Fibroblast of skin of abdomen (primary cell): ENCODE measurements at places on chromosomes 12 and 14.

GRCh38 chr12:76997011-76997780, 68.2 kb downstream of the E2F7 start:
- peak; percentile 32 for DNase-seq

DNA sequence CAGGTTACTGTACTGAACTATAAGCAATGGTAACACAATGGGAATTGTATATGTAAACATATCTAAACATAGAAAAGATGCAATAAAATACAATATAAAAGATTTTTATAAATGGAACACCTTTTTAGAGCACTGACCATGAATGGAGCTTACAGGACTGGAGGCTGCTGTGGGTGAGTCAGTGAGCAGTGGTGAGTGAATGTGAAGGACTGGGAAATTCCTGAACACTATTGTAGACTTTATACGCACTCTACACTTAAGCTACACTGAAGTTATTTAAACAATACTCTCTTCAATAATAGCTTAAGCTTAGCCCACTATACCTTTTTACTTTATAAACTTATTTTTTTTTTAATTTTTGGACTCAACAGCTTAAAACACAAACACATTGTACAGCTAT, 313.5 kb downstream of the KCNC2 start:
- DNase-seq = peak; percentile 11

GRCh38 chr14:104386151-104386841, 193.3 kb upstream of the C14orf180 start:
- DNase-seq = no peak

DNA sequence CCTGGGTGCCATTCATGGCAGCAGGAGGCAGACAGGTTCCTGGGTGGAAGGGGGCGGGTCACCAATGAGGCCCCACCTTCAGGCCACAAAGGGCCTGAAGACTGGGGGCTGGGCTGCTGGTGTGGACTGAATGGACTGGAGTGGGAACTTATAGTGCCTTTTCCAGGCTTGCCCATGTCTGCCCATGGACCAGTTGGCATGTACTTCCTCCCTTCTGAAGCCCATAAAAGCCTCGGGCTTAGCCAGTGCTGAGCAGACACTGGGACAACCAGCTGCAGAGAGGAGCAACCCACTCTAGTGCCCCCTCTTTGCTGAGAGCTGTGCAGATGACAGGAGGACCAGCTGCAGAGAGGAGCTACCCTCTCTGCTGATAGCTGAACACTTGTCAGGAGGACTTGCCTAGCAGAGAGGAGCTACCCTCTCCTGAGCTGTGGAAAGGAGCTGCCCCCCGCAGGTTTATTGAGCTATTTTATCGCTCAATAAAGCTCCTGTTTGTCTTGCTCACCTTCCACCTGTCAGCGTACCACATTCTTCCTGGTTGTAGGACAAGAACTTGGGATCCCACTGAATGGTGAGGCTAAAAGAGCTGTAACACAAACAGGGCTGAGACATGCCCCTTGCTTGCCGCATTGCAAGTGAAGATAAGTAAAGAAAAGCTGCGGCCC, 34.0 kb downstream of the APAF1 start:
- DNase-seq = no peak

DNA sequence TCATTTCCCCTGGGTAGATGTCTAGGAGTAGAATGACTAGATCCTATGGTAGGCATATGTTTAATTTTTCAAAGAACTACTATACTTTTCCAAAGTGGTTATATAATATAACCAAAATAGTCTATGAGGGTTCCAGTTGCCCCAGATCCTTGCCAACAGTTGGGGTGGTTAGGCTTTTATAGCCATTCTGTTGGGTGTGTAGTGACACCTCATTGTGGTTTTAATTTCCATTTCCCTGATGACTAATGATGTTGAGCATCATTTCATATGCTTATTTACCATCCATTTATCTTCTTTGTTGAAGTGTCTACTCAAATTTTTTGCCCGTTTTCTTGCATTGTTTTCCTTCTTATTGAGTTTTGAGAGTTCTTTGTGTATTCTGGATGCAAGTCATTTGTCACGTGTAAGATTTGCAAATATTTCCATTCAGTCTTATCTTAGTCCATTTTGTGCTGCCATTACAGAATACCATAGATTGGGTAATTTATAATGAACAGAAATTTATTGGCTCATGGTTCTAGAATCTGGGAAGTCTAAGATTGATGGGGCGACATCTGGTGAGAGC, 4.7 kb downstream of the SYNE2 start:
- DNase-seq = no peak

DNA sequence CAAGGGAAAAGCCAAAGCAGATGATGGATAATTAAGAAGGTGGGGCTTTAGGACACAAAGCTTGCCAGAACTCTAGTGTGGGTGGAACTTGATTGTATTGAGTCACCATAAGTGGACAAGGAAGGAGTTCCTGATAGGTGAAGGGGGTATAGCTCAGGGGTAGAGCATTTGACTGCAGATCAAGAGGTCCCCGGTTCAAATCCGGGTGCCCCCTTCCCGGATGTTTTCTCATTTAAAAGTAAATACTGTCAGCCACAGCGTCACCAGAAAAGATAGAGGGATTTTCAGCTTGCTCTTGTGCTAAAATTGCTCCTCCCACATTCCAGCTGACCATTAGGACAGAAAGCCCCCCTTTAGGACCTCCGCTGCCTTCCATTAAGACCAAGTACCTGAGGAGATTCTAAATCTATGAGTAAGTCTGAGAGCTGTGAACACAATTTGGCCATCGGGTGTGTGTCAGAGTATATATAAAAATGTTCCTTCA, 36.6 kb downstream of the DCAF4 start:
- peak; percentile 85 for DNase-seq

DNA sequence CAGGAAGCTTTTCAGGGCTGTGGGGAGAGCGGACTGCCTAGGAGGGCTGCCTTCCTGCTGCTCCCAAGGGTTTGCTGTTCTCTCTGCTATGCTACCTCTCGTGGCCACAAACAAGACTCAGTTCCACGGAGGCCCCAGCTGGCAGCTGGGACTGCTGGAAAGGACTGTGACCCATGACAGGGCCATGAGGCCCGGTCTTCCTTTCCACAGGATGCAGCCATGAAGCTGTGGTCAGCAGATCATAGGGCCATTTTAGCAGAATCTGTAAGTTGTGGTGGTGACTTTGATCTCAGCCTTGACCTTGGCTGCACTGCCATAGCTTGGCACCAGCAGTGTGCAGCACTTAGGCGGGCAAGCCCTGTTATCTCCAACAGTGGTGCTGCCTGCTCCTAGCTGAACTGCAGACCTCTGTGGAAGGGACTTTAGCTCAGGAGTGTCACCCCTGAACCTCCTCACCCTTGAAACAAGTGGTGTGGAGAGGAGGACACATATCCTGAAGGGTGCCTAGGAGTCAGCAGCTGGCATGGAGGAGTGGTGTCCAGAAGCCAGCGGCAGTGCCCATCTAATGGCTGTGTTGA, 12.3 kb downstream of the KRT80 start:
- no peak for DNase-seq

DNA sequence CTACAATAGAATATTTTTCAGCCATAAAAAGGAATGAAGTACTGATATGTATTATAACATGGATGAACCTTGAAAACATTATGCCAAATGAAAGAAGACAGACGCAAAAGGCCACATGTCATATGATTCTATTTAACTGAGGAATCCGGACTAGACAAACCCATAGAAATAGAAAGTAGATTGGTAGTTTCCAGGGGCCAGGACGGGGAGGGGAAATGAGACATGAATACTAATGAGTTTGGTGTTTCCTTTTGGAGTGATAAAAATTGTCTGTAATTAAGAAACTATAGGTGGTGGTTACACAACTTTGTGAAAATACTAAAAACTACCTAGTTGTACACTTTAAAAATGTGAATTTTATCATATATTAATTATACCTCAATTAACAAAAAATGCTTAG, 247.6 kb downstream of the BCAT1 start:
- DNase-seq = no peak

GRCh38 chr12:66072566-66072965, 58.0 kb downstream of the LLPH start:
- no peak for DNase-seq

DNA sequence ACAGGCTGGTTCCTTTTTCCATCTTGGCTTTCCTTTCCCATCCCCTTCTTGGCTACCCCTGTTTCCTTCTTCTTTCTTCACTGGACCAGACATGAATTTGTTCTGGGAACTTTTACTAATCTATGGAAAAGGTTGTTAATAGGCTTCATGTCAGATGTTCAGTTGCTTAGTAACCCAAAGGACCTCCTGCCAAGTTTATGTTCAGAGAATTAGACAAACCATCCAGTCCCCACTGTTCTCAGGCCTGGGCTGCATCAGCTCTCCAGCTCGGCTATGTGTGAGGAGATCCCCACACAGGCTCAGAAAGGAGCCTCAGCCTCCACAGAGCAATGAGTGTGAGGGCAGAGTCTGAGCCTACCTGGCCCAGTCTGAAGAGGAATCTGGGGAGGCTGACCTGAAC, 78.0 kb downstream of the AKAP6 start:
- DNase-seq = peak; percentile 45

GRCh38 chr12:124992874-124993625, 395 bp upstream of the BRI3BP start:
- DNase-seq = peak; percentile 28

GRCh38 chr12:96121271-96121711, 72.9 kb upstream of the ELK3 start:
- no peak for DNase-seq

GRCh38 chr14:72644038-72644437, 249.9 kb downstream of the DPF3 start:
- DNase-seq = no peak

GRCh38 chr12:96889273-96889933, 17.7 kb upstream of the NEDD1 start:
- peak; percentile 86 for DNase-seq

- DNase-seq = no peak
These were observed 40.5 kb downstream of the FBRSL1 start for GRCh38 chr12:132530447-132530846.

GRCh38 chr12:57049890-57050289, at the start of gene MYO1A:
TSS of gene MYO1A (minus strand) at chr12:57050129. CDS start at chr12:57048323, 1,806 bp downstream.
- DNase-seq = no peak

- DNase-seq = no peak
These were observed 89.9 kb downstream of the BICD1 start for GRCh38 chr12:32196250-32197198.

DNA sequence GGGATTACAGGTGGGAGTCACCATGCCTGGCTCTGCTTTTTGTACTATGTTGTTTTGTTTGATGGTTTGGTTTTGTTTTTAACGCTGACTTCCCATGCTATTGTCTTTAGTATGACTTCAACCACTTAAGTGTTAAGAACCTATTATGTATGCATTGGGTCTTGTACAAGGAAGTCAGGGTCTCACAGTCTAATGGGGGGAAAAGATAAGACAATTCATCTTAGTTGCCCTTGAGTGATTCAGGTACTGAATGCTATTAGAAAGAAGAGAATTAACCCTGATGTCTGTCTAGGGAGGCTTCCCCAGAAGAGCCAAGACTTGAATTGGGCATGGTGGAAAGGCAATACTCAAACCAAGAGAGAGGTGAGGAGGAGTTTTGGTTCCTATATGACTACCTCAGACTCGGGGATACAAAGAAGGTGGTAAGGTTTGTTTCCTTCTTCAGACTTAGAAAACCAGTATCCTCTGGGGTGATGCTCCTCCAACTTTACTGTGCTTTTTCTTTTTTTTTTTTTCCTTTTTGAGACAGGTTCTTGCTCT, 64.6 kb downstream of the SUSD6 start:
- DNase-seq = no peak

DNA sequence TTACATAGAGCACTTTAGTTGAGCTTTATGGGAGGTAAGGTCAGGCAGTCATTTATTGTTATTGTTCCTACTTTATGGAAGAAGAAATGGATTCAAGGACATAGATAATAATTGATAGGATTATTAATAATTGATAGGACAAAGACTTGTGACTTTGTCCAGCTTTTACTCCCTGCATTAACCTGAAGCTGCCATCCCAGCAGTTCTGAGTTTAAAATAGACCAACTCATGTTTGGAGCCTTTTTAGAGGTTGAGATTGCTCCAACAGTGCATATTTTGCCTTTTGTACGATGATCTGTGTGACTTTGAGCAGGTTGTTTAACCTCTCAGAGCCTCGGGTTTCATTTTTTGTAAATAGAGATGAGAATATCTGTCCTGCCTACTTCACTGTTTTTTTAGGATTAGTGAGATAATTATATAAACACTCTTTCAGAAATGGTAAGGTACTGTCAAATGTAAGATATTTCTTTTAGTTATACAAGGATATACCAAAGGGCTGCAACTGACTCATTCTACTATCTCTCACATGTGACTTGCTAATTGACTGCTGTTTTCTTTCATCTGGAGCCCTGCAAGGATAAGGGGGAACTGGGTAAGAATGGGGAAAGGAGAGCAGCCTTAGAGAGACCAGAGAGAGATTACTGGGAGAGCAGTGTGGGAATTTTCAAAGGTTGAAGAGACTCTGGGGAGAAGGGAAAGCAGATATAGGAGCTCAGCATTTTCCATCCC, 15.3 kb downstream of the WDR20 start:
- peak; percentile 14 for DNase-seq

DNA sequence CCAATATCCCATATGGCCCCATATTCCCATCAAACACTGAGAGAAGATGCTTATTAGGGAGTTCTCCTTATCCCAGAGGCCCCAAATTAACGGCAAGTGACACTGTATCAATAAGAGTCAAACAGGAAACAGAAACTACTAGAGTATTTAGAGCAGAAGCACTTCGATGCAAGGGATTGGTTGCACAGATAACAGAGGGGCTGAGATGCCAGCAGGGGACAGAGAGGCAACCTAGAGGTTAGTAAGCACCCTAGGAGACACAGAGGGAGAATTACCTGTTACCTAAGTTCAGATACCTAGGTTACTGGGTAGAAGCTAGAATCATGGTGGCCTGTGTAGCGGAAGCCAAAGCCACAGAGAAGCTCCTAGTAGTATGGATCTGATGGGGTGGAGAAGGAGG, 2.9 kb downstream of the HEBP1 start:
- no peak for DNase-seq

- no peak for DNase-seq
These were observed 25.3 kb downstream of the CMKLR1 start for GRCh38 chr12:108313606-108314351.

DNA sequence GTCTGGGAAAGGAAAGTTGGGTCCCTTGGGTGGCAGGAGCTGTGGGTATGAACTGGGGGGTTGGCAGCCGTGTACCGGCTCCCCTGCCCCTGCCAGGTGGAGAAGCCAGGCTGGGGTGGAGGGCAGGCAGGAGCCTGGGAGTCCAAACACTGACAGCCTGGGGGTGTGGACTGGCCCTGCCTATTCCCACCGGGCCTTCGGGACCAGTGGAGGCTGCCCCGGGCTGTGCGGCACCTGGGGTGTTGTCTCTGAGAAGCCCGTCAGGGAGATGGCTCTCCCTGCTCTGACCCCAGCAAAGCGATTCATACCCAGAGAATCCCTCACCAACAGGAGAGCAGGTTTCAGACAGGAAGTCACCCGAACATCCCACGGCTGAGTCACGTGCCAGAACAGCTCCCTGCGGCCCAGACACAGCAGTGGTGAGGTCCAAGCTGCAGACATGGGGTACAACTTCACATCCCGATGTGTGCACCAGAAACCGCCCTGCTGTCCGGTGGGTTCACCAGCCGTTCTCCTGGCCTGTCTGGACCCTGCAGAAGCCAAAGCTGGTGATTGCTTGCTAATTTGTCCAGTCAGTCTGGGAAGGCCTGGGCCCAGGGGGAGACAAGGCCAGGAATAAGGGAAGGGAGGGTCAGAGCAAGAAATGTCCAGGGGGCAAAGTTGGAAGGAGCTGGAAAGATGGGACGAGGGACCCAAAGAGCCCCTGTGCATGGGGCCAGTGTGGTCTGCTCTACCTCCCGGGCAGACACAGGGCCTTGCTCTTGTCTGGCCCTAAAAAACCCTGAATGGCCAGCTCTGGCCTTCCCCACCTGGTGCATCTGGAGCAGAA, 2.1 kb upstream of the GPR132 start:
- DNase-seq = peak; percentile 49
